ENCODE measurements at places on chromosomes 11 and 22.

DNA sequence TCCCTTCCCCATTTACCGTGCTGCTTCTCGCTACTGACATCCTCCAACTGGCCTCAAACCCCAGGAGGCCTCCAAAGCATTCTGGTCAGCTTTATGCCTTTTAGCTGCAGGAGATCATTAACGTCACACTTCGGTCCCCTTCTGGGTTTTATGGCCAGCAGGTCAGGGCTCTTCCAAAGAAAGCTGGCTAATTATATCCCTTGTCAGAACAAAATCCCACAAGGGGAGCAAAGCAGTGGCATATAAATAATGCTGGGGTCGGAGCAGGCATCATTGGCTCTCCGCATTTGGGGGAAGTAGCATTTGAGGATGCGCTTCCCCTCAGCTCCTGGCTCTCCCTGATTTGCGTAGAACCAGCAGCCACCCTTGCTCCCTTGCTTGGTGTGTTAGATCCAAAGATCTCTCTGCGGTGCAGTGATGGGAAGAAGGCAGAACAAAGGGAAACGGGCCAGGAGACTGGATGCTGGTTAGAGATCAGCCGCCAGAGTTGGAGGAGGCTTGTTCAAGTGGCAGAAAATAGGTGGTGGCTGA is 117.4 kb downstream of the DBX1 start:
- DNase-seq: no peak

DNA sequence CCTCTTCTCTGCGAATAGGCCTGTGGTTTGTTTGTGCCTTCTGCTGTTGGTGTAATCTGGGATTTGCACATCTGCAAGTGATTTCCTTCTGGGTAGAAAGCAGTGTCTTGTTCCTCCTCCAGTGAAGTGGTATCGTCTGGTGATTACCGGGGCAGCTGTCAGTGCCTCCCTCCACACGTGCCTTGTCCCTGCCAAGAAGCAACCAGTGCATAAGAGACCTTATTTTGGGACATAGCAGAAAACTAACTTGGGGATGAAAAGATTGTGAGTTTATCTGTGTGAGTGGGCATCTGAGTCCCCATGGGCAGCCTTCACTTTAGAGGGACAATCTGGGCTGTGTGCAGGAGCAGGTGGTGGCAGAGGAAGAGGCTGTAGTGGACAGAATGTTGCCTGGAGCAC is 71.5 kb upstream of the SORL1-AS1 start:
- no peak for DNase-seq

- DNase-seq: no peak
These were observed 440.1 kb upstream of the CCDC90B start for GRCh38 chr11:83726316-83726715.

DNA sequence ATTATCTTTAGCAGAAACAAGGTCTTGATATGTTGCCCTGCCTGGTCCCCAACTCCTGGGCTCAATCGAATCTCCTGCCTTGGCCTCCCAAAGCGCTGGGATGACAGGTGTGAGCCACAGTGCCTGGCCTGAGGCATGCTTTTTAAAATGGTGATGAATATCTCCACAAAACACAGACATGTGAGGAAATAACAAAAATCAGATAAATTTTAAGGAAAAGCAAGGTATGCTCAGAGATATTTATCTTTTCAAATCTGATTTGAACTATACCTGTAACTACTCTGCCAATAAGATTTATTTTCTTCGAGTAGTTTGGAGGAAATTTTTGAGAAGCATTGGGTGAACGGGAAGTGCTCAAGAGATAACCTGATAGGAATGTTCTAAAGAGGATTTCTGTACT is 35.9 kb upstream of the MMP20 start:
- no peak for DNase-seq

- DNase-seq: no peak
These were observed 52.1 kb downstream of the LHFPL7 start for GRCh38 chr22:24894220-24894975.

- DNase-seq: no peak
These were observed 61.7 kb downstream of the LARGE2 start for GRCh38 chr11:45984192-45984591.

DNA sequence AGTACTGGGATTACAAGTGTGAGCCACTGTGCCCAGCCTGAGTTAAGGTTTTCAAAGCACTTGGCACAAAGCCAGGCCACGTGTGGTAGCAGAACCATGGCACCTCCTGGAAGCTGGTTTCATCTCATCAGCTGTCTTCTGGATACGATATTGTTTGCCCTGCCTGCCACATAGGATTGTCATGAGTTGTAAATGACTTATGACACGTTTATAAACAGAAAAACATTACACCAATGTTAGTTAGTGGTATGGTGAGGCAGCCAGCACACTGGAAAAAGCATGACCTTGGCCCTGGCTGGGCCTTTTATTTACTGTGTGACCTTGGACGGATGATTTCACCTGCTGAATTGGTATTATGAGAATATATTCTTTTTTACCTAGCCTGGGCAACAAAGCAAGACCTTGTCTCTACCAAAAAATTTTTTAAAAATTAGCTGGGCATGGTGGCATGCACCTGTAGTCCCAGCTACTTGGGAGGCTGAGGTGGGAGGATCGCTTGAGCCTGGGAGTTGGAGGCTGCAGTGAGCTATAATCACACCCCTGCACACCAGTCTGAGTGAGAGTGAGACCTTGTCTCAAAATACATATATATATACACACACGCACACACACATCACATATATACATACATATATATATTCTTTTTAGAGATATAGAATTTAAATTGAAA is 24.0 kb upstream of the MYH9 start:
- DNase-seq: no peak

- DNase-seq: no peak
These were observed 131.6 kb upstream of the B3GAT1 start for GRCh38 chr11:134543645-134544044.

GRCh38 chr22:47175151-47176025 is 412.9 kb downstream of the TBC1D22A start:
- DNase-seq: no peak

- DNase-seq: no peak
These were observed 23.5 kb upstream of the CRYBB3 start for GRCh38 chr22:25176175-25176574.

GRCh38 chr22:24969560-24970301 is 17.2 kb downstream of the KIAA1671 start:
- no peak for DNase-seq

DNA sequence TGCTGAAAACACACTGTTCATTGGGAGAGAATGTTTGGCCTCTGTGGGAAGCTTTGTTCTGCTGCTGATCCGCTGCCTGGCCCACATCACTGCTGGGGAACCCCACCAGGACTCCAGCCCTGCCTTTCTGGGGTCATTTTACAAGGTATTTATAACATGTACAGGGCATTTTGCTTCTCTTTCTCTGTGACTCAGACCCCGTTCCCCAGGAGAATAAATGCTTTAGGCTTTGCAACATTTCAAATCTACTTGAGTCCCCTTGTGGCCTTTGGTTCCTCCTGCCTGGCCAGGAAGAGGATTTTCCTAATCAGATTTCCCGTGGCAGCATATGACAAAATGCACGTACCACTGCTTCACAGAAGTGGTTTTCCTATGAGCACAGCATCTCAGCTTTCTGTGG is 43.0 kb downstream of the BTG4 start:
- no peak for DNase-seq

- DNase-seq: no peak
These were observed 7.6 kb downstream of the KCNQ1OT1 start for GRCh38 chr11:2691991-2692875.

DNA sequence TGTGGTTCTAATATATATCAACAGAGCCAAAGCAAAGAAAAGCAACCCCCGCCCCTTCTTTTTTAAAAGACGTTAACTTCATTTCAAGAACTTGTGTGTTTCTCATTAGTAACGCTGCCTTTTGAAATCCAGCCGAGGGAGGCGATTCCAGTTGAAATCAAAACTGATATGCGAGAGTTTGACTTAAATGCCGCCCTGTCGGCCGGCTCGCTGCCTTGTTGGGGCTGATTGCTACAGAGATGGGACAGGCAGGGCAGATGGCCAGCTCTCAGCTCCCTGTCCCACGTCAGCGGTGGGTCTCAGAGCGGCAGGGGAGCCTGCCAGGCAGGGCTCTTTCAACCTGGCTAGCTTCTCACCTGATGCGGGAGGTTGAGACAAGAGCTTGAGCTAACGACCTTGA is 51.9 kb upstream of the ALX4 start:
- no peak for DNase-seq

DNA sequence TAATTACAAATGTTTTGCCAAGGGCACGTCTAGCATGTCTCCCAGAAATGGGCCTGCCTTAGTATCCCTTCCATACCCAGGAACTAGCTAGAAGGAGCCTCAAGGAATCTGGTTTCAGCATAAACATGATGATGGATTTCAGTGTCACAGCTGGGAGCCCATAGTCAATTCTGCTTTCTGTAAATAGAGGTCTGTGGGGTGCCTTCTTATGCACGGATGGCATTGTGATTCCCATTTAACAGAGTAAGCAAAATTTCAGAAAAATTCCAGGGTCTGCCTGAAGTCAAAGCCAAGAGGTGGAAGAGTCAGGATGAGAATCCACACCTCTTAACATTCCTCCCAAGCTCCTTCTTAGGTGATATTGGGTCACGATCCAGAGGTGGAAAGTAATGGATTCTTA is 12.1 kb downstream of the DUSP18 start:
- DNase-seq: no peak

GRCh38 chr11:100863080-100863581 is 176.0 kb downstream of the ARHGAP42 start:
- no peak for DNase-seq

- DNase-seq: no peak
These were observed 18.5 kb downstream of the LRFN4 start for GRCh38 chr11:66875378-66875777.

GRCh38 chr11:15453211-15453765 is 338.6 kb downstream of the INSC start:
- DNase-seq: no peak

DNA sequence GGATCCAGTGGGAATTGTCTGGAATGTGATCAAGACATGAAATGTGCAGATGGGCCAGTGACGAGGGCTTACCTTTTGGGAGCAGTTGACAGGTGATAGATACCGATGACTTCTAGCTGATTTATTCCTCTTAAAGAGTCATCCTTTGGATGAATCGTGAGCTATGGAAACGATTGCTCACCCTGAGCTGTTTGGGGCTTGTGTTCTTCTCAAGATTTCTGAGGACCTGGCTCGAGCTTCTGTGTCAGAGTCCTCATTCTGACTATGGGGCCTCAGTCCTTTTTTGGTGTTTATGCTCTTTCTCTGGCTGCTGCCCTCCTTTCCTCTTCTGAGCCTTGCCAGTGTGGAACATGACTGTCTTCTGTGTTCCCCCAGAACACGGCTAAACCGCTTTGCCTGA is 11.9 kb upstream of the AMPD3 start:
- no peak for DNase-seq

GRCh38 chr11:122045181-122045586 is 70.8 kb downstream of the BLID start:
- no peak for DNase-seq

- DNase-seq: no peak
These were observed 25.1 kb upstream of the CCDC134 start for GRCh38 chr22:41775338-41775737.

DNA sequence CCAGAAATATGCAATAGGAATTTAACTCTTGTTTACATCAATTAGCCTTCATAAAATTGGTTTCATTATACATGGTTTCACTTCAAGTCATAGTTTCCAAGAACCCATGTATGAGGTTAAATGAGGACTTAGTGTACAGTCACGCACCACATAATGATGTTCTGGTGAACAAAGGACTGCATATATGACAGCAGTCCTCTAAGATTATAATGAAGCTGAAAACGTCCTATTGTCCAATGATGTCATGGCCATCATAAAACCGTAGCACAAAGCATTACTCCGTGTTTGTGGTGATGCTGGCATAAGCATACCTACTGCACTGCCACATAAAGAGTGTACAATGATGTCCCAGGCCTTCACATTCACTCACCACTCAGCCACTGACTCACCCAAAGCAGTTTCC is 31.1 kb downstream of the SMCO4 start:
- DNase-seq: no peak

GRCh38 chr22:41488076-41488475 is 19.2 kb downstream of the ACO2 start:
- no peak for DNase-seq

- DNase-seq: no peak
These were observed 904 bp downstream of the SLC35F2 start for GRCh38 chr11:107857550-107858216.

DNA sequence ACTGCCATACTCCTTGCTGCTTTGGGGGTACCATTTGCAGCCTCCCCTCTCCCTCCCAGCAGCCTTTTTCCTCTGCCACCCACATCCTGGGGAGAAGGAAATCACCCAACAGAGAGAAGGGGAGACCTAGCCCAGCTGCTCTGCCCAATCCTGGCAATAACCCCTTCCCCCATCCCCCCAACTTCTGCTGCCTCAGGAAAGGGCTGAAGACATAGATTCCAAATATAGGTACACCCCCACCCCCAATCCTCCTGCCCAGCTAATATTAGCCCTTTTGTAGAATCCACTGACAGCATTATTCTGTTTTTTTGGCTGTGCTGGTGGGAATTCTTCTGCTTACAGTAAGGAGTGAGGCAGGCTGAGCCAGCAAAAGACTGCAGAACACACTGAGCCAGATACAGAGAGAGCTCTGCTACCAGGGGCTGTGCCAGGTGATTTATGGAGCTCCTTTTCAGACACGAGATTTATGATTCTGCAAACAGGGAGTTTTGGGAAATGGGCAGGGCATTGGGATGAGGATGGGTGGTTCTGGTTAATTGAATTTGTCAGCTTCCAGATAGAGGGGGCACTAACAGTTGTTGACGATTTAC is 164.0 kb downstream of the TENM4 start:
- DNase-seq: no peak

DNA sequence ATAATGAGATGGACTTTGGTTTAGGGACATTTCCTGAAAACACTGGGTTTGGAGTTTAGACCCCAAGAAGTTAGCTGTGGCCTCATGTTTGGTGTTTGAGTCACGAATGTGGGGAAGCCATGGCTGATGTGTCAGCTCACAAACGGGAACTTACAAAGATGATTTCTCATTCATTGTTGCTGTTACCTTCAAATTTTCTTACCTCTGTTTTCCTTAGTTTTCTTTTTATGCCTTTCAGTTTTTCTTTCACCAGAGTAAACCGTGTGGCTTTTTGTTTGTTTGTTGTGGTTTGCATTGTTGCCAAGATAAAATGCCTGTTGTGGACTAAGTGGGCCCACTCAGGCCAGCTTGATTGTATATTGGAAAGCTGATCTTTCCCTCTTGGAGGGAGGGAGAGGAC is 89.1 kb downstream of the SWAP70 start:
- DNase-seq: no peak

DNA sequence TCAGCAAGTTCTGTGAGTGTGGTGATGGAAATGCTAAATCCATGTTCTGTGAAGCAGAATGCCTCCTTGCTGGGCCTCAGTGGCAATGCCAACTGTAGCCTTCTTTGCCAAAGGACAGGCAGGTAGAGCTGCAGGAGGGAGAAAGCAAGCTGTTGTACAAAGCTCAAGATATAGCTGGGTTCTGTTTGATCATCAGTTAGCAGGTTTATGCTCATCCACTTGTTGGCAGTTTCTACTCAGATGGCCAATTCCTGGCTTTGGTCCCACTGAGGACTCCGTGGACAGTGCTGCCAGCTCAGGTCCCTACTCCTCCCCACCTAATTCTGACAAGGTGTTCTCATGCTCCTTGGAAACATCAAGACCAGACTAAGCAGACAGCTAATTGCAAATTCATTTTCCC is 65.1 kb downstream of the PRSS23 start:
- DNase-seq: no peak

- no peak for DNase-seq
These were observed 414.0 kb upstream of the LUZP2 start for GRCh38 chr11:24082860-24083259.
